ENCODE measurements at places on chromosomes 6 and 20. TPM values are rescaled to one million over a fixed set of nuclear protein-coding genes. Genes with fewer than 3 reads are reported as not detected.

RIPOR3 gene
- total RNA-seq: 0.20 TPM

PLEKHG1 gene
- 17.2 TPM for total RNA-seq

SEMG1 gene
- total RNA-seq: not detected

PLCB1 gene
- total RNA-seq: 11.8 TPM

NHSL1 gene
- 30.2 TPM for total RNA-seq

TMEM200A gene
- 0.20 TPM for total RNA-seq

NT5E gene
- total RNA-seq: 65.7 TPM

NQO2 gene
- total RNA-seq: 7.6 TPM

KIF25 gene
- total RNA-seq: under 0.01 TPM

SLC22A7 gene
- not detected for total RNA-seq

HM13 gene
- total RNA-seq: 31.6 TPM

ARMH2 gene
- not detected for total RNA-seq

TMEM151B gene
- total RNA-seq: not detected

CST4 gene
- not detected for total RNA-seq

MUCL3 gene
- total RNA-seq: not detected

ADAM33 gene
- not detected for total RNA-seq

RIN2 gene
- total RNA-seq: 80.2 TPM

RBM24 gene
- total RNA-seq: 0.65 TPM

C4B gene
- 0.44 TPM for total RNA-seq

TRDN gene
- not detected for total RNA-seq

STMND1 gene
- not detected for total RNA-seq

CCDC167 gene
- total RNA-seq: 16.8 TPM

NRSN1 gene
- total RNA-seq: not detected

F13A1 gene
- total RNA-seq: not detected

PCSK2 gene
- total RNA-seq: not detected

MUC21 gene
- not detected for total RNA-seq

BFSP1 gene
- 1.7 TPM for total RNA-seq

DEFB124 gene
- total RNA-seq: not detected

KCTD20 gene
- 68.8 TPM for total RNA-seq

LTB gene
- 9.2 TPM for total RNA-seq

LIN28B gene
- not detected for total RNA-seq

VSX1 gene
- total RNA-seq: not detected
